ENCODE measurements at places on chromosomes 3 and 15. TPM values are rescaled to one million over a fixed set of nuclear protein-coding genes. Genes with fewer than 3 reads are reported as not detected.

The NCKIPSD gene
- 17.7 TPM for total RNA-seq

The GREM1 gene
- total RNA-seq: 527 TPM

The C3orf52 gene
- 7.3 TPM for total RNA-seq

The TGM4 gene
- total RNA-seq: not detected

The FETUB gene
- not detected for total RNA-seq

The CP gene
- total RNA-seq: not detected

The ATP8B4 gene
- total RNA-seq: 90.2 TPM

The CYP19A1 gene
- total RNA-seq: not detected

The PEX5L gene
- total RNA-seq: under 0.01 TPM

The CORO2B gene
- 9.5 TPM for total RNA-seq

The SLC24A5 gene
- not detected for total RNA-seq

The ZPLD1 gene
- 0.43 TPM for total RNA-seq

The SLC22A14 gene
- total RNA-seq: 0.86 TPM

The ILDR1 gene
- total RNA-seq: not detected

The ROPN1 gene
- not detected for total RNA-seq
